ENCODE measurements at places on chromosomes 1 and 21.
A peak's percentile ranks its signal among the peaks of the same experiment; 100 is the strongest.

- no peak for DNase-seq
These were observed 454.0 kb upstream of the C1orf87 start for GRCh38 chr1:60527567-60527966.

GRCh38 chr1:65343286-65343685 lies 33.9 kb downstream of the DNAJC6 start:
- peak; percentile 67 for DNase-seq

- DNase-seq = no peak
These were observed 29.1 kb downstream of the EIF2D start for GRCh38 chr1:206582971-206583706.

- no peak for DNase-seq
These were observed 3.7 kb downstream of the PEAR1 start for GRCh38 chr1:156897078-156897825.

- DNase-seq = no peak
These were observed 712 bp upstream of the LAMB3 start for GRCh38 chr1:209652873-209653401.

- DNase-seq = peak; percentile 33
These were observed 229.2 kb downstream of the RHOU start for GRCh38 chr1:228964178-228965089.

- DNase-seq = no peak
These were observed 1.2 kb downstream of the RUSC1 start for GRCh38 chr1:155321639-155322503.

GRCh38 chr1:188237573-188238348 lies 1409.0 kb downstream of the PLA2G4A start:
- DNase-seq = no peak

GRCh38 chr1:30414086-30414850 lies 309.1 kb downstream of the MATN1 start:
- no peak for DNase-seq

DNA sequence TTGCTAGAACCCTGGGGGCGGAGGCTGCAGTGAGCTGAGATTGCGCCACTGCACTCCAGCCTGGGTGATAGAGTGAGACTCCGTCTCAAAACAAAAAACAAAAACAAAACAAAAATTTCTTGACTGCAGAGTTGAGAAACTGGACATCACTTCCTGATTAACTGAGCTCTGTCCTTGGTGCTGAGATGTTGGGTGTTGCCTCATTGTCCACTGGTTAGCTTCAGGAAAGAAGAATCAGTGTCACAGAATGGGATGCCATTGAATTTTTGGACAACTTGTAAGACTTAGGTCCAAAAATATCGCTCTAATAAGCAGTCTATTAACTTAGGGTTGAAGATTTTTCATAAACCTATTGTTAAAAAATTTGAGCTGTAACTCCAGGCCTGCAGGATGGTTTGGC lies 23.8 kb upstream of the KCNA10 start:
- DNase-seq = no peak

DNA sequence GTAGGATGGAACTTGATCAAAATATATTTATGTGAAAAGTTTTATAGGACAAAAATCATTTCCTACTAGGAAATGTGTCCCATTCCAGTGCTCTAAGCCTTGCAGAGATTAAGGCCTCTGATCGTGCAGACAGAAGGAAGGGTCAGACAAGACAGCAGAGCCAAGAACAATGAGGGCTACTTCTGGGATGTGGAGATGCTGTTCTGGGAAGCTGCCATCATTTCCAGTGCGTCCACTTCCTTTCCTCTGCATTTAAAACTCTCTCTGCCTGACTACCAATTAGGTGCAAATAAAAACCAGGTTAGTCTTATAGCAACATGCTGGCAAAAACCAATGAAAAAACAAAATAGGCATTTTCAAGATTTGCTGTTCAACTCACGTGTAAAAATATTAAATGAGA lies 36.1 kb downstream of the BEND5 start:
- no peak for DNase-seq

DNA sequence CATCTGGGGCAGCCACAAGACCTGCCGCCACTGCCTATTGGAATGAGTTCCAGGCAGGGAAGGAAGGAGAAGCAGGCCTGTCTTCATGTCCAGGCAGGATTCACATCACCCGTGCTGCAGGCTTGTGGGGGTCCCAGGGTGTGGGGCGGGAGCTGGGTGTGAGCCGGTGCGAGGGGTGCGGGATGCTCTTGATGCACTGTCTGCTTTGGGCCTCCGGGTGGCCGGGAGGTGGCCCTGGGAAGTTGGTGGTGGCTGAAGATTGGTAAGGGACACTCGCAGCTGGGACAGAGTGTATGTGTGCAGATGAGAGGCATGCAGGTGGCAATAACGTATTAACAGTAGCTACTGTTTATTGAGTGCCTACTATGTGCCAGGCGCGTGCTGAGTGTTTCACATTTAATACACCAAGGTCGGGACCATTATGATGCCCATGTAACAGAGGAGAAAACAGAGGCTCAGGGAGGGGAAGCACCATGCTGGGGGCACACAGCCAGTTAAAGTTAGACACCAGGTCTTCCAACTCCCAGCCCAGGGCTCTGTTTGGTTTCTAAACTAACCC lies 3.3 kb downstream of the CROCC start:
- DNase-seq = no peak

DNA sequence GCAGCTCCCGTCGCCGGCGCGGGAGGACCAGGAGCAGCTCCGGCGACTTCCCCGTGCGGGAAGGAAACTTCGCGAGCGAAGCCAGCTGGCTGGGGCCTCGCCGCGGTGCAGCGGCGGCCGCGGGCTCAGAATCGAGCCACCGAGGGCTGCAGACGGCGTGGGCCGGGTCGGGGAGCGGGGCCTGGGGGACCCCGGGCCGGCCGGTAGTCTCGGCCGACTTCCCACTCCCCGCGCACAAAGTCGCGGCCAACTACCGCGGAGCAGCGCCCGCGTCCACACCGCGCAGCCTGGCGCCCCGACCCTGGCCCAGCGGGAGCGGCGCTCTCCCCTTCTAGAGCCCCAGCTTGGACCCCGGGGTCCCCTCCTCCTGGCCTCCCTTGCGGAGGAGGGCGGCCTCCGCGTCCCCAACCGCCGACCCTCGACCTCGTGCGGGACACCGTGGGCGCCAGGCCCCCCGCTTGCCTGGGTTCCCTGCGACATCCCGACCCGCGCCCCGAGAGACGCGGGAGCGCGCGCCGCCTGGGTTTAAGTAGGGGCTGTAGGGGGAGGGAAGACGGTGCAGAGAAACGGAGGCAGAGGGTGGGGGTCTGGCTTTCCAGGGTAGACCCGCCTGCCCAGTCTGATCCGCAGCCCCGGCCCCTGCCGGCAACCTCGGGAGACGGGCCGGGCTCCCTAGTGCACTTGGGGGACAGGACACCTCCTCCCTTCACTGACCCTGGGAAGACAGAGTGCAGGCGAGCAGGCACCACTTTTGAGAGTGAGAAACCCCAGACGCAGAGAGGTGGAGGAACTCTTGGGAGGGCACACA lies 4.7 kb downstream of the PRDM16 start:
- DNase-seq = no peak

DNA sequence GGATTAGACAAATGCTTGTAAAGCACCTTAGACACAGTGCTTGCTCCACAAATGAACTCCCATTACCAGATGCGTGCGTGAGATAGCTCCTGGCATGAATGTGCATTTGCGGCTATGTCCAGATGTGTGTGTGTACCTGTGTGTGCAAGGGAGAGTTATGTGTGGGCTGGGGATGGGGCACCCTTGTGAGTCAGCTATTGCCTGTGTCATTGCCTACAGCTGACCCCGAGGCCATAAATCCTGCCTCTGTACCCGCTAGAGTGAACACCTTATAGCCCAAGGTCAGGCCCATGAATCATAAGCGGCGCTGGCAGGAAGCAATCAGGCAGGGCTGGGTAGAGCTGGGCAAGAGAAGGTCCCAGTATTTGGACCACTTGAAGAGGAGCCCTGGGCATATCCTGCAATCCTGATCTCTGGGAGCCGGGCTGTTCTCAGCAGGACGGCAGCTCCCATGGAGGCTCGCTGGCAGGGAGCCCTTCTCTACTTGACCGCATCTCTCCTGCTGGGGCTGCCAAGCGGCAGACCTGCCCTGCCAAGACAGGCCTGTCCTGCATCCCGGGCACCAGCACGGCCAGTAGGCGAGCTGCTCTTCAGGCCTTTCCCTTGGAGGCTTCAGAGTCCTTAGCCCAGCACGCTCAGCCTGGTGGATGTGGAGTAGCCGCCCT lies 86.4 kb downstream of the TMEM53 start:
- no peak for DNase-seq

DNA sequence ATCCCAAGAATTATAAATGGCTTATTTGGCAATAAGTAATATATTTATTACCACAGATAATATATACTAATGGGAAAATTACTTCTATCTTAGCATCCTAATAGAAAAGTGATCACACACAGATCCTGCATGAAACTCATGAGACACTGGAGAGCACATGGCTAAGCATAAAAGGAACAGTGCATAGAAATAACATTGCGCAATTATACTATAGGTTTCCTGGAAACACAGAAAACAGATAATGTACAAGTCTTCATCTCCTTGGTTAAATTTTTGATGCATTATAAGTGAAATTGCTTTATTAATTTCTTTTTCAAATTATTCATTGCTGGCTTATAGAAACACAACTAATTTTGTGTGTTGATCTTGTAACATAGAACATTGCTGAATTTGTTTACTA lies 210.4 kb downstream of the USH2A start:
- no peak for DNase-seq

GRCh38 chr21:23963454-23963853 lies 1643.8 kb downstream of the MRPL39 start:
- no peak for DNase-seq

- DNase-seq = no peak
These were observed 13.9 kb downstream of the SSR2 start for GRCh38 chr1:156006666-156007376.

DNA sequence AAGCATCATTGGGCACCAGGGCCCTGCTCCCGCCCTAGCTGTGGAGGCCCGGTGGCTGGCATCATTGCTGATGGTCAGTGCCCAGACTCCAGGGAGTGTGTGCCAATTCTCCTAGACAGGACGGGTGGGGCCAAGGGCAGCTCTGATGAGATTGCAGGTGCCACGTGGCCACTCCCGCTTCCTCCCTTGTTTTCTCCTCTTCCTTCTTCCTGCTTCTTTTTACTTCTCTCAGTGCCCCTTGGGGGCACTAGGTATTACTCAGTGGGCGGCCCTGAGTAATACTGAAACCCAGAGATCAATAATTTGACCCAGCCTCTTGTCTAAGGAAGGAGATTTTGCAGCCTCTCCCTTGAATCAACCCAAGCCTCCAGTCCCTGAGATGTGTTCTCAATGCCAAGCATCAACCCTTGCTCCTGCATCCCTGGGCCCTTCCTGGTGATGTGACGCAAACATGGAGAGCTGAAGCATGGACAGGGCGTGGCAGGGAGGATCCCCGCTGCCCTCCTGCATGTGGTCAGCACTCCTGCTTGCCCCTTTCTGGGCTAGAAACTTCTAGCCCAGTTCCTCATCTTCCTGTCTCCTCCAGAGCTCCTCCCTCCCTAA lies 32.4 kb downstream of the CDK18 start:
- no peak for DNase-seq

DNA sequence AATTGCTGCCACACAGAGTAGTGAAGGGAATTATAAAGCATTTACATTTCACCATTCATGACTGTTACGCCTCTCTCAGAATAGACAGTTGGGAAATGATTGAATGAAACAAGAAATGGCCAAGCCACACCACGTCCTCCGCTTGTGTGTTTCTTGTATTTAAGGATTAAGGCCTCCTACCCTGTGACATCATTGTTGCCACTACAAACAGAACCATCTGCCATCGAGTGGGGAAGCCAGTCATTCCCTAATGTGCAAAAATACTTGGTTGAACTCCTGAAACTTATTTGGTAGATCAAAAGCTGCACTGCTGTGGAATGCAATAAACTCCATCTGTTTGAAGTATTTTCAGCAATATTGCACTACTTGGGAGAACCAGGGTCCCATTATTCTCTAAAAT lies 99.0 kb upstream of the C1orf105 start:
- DNase-seq = peak; percentile 61

GRCh38 chr1:153962088-153963029 lies 978 bp downstream of the SLC39A1 start:
- no peak for DNase-seq

DNA sequence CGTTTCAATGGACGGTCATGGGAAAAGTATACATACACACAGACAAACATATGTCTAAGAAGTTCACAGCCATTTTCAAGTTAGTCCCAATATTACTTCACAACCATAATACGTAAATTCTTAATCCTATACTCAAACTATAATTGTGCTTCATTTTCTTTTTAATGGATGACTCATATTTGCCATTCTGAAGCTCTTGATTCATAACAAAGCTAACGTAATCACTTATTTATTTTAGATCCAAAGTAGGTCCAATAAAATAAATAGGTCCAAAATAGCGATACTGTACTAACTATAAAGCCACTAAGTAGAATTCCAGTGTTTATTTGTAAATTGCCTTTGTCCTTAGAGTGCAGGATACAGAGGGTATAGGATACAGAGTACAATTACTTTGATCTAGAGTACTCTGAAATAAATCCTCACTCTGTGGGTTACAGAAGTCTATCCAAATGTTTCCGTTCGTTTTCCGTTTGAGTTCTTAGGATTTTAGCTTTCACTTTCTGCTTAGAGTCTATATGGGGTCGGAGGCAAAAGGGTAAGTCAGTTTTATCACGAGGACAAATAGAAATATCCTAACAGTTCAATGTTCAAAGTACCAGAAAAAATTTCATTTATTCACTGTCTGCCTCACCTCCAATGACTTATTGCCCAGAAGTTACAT lies 8.8 kb upstream of the C1orf115 start:
- no peak for DNase-seq

DNA sequence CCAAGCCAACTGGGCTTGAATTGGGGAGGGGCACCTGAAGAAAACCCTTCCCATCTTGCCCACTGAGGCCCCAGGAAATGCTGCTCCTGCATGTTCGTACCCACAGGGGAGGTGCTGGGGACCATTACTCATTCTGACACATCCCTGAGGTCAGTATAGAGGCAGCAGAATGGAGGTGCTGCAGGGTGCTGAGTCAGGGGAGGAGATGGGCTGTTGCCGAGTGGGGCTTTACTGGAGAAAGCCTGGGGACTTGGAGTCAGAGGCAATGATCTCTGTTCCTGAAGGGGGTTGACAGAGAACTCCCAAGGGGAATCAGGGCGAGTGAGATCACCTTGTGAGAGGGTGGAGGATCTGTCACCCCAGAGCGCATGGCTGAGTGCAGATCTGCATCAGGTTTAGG lies 40.2 kb upstream of the KCNA10 start:
- DNase-seq = no peak

- no peak for DNase-seq
These were observed 18.6 kb downstream of the TAF5L start for GRCh38 chr1:229607370-229607769.

- DNase-seq = no peak
These were observed 78.6 kb upstream of the UBE2U start for GRCh38 chr1:64124704-64125440.

- DNase-seq = no peak
These were observed 130.8 kb downstream of the PRDM2 start for GRCh38 chr1:13830616-13831280.

Measured in AG09309 (cell line).